A549 treated with GW870086 at 1 μM for 4 hours (cell line): ENCODE measurements at places on chromosomes 5 and 9. TPM values are rescaled to one million over a fixed set of nuclear protein-coding genes. Genes with fewer than 3 reads are reported as not detected.

Gene C5orf52
- not detected in 5 replicates for total RNA-seq

Gene WDR55
- 27.1 to 30.4 TPM (median 30.0 TPM) in 5 replicates for total RNA-seq

Gene PGM5
- not detected in 5 replicates for total RNA-seq

Gene CCNB1
- total RNA-seq, result 258 to 287 TPM (median 273 TPM) in 5 replicates

Gene LCN2
- total RNA-seq, result 2.4 to 6.8 TPM (median 3.2 TPM) in 5 replicates

Gene LRRC19
- total RNA-seq, result not detected in 5 replicates

Gene CYLC2
- total RNA-seq, result not detected in 5 replicates

Gene SLC4A9
- total RNA-seq, result 0.09 to 0.18 TPM (median 0.10 TPM) in 3 of 5 replicates, not detected in the others

Gene CCNI2
- 0.12 to 0.26 TPM (median 0.21 TPM) in 3 of 5 replicates, not detected in the others for total RNA-seq

Gene PHF24
- total RNA-seq, result 0.07 to 0.29 TPM (median 0.16 TPM) in 5 replicates

Gene STKLD1
- total RNA-seq, result 0.53 to 1.2 TPM (median 0.68 TPM) in 5 replicates

Gene GMCL2
- not detected in 5 replicates for total RNA-seq

Gene KLF4
- total RNA-seq, result 22.5 to 26.0 TPM (median 25.3 TPM) in 5 replicates

Gene MED7
- total RNA-seq, result 12.6 to 22.4 TPM (median 17.7 TPM) in 5 replicates

Gene WDR38
- total RNA-seq, result 0.10 to 0.15 TPM in 2 of 5 replicates, not detected in the others

Gene SMC5
- total RNA-seq, result 9.1 to 18.3 TPM (median 16.3 TPM) in 5 replicates

Gene CD72
- 0.06 to 0.31 TPM (median 0.14 TPM) in 4 of 5 replicates, not detected in the other for total RNA-seq

Gene EGFLAM
- 0.11 to 0.51 TPM (median 0.17 TPM) in 5 replicates for total RNA-seq

Gene OLFM1
- total RNA-seq, result 8.9 to 10.7 TPM (median 9.3 TPM) in 5 replicates

Gene MELK
- 62.8 to 78.4 TPM (median 68.5 TPM) in 5 replicates for total RNA-seq

Gene TAS2R1
- total RNA-seq, result not detected in 5 replicates
